Activated T-cell treated with anti-CD3 and anti-CD28 coated beads for 4 hours (primary cell): ENCODE measurements at places on chromosomes 3 and 15.

DNA sequence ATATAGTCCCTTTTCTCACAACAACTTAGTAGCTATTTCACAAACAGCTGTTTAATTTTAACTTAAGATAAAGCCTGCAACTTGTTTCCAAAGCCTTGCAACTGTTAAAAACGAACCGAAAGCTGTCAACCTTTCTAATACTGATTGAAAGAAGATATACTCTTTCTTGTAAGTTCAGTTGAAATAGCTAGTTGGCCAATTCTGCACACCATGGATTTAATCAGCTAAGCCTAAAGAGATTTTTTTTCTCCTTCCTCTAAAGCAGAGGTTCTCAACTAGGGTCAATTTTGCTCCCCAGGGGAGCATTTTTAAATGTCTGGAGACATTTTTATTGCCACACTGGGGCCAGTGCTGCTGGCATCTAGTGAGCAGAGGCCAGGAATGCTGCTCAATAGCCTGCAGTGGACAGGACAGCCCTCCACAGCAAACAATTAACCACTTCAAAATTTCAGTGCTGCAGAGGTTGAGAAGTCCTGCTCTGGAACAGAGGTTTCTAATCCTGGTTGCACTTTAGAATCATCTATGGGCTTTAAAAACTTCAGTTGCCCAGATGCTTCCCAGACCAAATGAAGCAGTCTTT, 26.2 kb downstream of the MINDY4B start:
- no peak for DNase-seq

DNA sequence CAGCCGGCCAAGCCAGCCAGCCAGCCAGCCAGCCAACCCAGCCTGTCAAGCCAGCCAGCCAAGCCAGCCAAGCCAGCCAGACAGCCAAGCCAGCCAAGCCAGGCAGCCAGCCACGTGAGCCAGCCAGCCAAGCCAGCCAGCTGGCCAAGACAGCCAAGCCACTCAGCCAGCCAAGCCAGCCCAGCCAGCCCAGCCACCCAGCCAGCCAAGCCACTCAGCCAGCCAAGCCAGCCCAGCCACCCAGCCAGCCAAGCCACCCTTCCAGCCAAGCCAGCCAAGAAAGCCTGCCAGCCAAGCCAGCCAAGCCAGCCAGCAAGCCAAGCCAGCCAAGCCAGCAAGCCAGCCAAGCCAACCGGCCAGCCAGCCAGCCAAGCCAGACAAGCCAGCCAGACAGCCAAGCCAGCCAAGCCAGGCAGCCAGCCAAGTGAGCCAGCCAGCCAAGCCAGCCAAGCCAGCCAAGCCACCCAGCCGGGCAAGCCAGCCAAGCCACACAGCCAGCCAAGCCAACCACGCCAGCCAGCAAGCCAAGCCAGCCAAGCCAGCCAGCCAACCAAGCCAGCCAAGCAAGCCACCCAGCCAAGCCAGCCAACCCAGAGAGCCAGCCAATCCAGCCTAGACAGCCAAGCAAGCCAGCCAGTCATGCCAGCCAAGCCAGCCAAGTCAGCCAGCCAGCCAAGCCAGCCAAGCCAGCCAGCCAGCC, 199.5 kb downstream of the GOLGA6L6 start:
- no peak for DNase-seq

GRCh38 chr3:179369621-179370020, 22.1 kb downstream of the MFN1 start:
- no peak for DNase-seq

DNA sequence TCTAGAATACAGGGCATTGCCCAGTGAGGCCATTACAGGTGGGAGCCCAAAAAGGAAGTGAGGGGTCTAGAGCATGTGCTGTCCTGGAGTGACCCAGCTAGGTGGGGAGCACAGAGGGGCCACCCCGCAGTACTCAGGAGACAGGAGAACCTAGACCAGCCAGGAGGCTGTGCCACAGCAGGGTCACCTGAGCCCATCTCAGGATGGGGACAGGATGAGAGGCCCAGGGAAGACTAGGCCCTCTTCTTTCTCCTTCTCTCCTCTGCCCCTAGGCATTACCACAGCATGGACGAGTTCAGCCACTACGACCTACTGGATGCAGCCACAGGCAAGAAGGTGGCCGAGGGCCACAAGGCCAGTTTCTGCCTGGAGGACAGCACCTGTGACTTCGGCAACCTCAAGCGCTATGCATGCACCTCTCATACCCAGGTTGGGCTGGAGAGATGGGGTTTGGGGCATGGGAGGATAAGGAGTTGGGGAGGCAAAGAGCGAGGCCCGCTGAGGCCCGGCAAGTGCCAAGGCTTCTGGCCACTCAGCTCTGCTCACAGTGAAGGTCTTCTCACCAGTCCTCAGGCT, 20.6 kb downstream of the LOXL1 start:
- DNase-seq: no peak

GRCh38 chr3:42495393-42495792, 7.0 kb upstream of the VIPR1 start:
- no peak for DNase-seq

DNA sequence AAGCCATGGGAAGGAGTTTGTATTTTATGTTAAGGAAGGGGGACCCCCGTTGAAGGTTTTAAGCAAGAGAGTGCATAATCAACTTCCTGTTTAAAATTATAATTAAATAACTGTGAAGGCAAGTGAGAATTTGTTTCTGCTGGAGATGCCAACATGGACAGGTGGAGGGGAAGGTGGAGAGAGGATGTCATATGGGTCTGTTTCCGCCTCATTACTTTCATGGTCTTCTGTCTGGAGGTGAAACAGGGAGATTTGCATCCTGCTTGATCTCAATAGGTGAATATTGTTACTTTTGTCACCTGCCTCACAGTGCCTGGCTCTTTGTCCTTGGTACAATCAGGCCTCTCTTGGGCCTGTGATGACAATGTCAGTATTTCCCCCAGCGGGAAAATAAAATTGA, 300.6 kb upstream of the LMCD1 start:
- no peak for DNase-seq

DNA sequence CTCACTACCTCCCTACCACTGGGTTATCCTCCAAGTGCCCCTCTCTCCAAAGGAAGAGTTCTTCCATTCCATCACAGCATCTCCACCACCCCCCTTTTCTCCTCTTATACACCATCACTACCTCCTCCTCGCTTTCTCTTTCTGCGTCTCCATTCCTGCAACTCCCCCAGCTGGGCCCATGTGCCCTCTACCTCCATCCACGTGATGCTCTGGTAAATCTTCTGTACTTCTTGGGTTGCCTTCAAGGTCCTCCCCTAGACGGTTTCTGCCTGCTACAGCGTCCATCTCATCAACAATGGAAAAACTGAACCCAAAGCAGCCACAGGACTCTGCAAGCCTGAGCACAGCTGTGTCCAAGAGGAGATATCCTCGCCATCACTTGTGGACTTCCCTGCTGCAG, 129.5 kb upstream of the SLCO3A1 start:
- no peak for DNase-seq

- DNase-seq: no peak
Measured at GRCh38 chr15:78788016-78788660, 23.1 kb downstream of the ADAMTS7 start.

DNA sequence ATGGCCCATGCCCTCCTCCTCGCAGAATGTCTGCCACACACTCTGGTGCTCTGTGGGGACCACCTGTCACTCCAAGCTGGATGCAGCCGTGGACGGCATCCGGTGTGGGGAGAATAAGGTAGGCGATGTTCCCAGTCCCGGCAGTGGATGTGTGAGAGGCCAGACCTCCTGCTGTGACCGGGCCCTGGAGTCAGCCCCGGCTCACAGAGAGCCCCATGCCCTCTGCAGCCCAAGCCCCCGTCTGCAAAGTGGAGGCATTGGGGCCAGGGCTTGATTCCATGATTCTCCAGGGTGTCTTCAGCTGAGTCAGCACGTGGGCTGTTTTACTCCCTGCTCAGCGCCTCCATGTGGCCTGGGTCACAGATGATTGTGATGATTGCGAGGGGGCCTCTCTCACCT, 32.2 kb downstream of the GOLGA6L10 start:
- DNase-seq: no peak
